ENCODE measurements at places on chromosomes 11 and 22. TPM values are rescaled to one million over a fixed set of nuclear protein-coding genes. Genes with fewer than 3 reads are reported as not detected.

OR5B17 gene
- not detected for total RNA-seq

MS4A12 gene
- total RNA-seq, result not detected

OR5AK2 gene
- total RNA-seq, result not detected

SEC14L6 gene
- total RNA-seq, result not detected

UNC93B1 gene
- 26.8 TPM for total RNA-seq

RELT gene
- 12.1 TPM for total RNA-seq

OR52I1 gene
- total RNA-seq, result not detected

SNX32 gene
- 0.42 TPM for total RNA-seq

- DNase-seq, result no peak
Measured at GRCh38 chr11:129277198-129277843, 85.2 kb upstream of the ARHGAP32 start.

DNA sequence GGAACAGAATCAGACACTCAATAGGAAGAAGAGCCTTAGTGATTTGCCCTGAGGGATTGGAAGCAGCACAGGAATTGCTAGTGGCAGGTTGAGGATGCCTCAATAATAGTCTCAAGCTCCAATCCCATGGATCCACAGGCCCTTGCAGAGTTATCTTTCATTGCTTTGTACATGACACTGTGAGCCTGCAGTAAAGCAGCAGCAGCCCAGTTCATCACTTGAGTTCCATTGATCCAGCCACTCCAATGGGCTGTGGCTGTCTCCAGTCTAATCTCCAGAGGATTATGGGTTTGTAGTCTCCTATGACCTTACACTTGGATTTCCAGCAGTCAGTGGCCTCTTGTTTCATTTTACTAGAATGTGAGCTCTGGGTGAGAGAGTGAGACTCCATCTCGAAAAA lies 45.4 kb downstream of the AAMDC start:
- DNase-seq, result no peak

DNA sequence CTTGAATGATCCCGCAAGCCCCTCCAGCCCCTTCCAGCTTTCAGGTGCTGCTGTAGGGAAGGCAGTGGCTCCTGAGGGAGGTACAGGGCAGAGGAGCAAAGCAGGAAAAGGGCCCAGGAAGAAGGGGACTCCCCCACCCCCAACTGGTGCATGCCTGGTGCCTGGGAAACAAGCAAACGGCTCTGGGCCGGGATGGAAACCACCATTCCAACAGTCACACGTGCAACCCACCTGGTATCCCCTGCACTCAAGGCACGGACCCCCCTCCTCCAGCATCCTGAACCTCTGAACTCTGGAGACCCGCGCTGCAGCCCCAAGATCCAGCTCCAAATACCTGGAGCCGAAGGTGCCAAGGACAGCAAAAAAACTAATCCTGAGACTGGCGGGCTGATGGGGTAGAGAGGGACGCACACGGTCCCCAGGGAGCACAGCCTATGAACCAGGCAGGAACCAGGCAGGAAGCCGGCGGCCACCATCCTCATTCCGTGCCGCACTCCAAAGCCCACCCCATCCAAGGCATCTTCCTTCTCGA lies 537 bp downstream of the SCN4B start:
- no peak for DNase-seq

- no peak for DNase-seq
Measured at GRCh38 chr22:38088629-38089473, 4.9 kb upstream of the SLC16A8 start.

DNA sequence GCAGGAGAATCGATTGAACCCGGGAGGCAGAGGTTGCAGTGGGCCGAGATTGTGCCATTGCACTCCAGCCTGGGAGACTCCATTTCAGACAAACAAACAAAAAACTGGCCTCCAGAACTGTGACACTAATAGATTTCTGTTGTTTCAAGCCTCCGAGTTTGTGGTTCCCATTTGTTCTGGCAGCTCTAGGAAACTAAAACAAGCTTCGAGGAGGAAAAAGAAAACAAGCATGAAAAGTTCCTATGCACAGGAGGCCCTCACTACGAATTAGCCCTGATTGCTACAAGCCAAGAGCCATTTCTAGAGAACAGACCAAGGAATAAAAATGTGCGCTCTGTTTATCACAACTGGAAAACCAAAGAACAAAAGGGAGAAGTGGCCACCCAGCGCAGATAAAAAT lies 47.8 kb upstream of the SHANK2 start:
- DNase-seq, result no peak

DNA sequence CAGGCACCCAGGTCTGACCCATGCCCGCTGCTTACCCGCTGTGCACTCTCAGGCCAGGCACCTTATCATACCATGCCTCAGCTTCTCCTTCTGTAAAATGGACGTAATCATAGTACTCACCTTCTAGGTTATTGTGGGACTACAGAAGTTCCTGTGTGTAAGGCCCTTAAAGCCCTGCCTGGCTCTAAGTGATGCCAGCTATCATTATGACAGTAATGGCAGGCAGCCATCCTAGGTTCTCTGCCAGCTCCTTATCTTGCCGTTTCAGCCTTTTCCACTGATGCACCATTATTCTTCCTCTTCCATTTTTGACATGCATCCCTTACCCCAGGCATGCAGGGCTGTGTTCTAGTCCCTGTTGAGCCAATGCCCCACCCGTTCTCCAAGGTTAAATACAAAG lies 57.9 kb downstream of the DBX1 start:
- DNase-seq, result no peak

DNA sequence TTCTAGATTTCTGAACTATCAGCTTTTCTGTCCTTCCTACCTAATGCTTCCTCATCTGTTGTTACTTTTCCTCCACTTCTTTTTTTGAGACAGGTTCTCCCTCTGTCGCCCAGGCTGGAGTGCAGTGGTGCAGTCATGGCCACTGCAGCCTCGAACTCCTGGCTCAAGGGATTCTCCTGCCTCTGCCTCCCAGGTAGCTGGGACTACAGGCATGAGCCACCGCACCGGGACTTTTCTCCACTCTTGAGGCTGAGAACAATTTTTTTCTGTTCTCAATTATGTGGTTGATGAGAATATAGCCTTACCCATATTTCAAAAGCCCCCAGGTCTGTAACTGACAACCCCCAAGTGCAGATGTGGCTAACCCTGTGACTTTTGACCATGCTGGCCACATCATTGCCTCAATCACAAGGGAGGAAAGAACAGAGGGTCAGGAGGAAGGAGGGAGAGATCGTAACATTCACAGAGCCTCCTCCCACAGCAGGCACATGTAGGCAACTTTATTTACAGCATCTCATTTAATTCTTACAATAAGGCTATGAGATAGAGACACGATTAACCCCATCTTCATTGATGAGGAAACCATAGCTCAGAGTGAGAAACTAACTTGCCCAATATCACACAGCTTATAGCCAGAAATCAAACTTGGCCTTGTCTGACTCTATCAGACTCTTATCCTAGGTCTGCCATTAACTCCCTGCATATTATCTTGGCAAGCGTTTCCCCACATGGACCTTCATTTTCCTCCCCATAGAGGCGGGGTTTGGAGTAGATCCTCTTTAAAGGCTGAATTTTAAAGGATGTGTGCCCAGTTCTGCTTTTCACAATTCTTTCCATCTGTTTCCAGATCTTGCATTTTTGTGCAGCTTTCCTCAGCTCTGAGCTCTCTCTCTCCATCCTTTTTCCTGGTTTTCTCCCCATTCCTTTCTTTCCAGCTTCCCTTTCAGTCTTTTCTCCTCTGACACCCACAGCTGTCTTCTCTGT lies 9.6 kb downstream of the POU2F3 start:
- DNase-seq, result no peak

DNA sequence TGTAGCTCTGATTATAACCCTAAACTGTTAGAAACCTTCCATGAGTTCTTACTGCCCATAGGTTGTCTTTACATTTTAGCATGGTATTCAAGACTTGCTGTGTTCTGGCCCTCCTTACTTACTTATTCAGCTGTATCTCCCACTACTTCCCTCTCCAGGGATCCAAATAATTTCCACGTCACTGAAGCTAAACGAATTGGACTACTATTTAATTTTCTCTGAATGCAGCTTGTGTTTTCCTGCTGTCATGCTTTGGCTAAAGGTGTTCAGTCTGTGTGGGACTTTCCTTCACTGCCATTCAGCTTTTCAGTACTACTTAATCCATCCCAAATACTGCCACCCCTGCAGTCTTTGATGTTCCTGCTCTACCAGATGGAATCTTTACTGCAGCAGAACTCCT lies 88.3 kb downstream of the UVRAG start:
- no peak for DNase-seq

DNA sequence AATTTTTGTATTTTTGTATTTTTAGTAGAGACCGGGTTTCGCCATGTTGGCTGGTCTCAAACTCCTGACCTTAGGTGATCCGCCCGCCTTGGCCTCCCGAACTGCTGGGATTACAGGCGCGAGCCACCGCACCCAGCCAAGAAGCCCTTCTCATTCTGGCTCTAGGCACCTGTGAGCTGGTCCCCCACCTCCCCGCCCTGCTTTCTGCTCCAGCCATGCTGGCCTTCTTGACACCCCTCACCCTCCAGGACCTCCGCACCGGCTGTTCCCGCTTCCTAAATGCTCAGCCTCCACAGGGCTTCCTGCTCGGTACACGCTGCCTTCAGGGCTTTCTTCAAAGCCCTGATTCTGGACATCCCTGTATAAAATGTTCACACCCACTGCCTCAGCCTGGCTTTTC lies 5.5 kb upstream of the FXYD2 start:
- no peak for DNase-seq

- DNase-seq, result no peak
Measured at GRCh38 chr11:15291885-15292284, 177.2 kb downstream of the INSC start.

DNA sequence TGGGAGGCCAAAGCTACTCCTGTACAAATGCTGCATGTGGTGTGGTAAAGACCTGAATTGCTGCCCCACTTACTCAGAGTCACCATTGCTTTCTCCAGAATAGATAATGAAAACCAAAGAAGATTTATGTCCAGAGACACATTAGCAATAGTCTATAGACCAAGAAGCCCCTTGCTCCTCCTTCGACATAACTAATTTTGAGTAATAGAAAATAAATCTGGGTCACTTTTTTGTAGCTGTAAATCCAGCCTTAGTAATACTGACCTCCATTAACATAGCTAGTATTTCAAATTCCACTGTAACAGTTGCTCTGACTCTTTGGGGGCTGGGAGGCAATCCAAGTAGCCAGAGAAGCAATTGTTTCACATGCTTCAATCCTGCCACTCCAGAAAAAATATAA lies 145.9 kb downstream of the MAML2 start:
- no peak for DNase-seq

- DNase-seq, result no peak
Measured at GRCh38 chr22:28247136-28247535, 328.1 kb upstream of the PITPNB start.

- peak; percentile 77 for DNase-seq
Measured at GRCh38 chr22:28955817-28956216, 72.4 kb downstream of the ZNRF3 start.

DNA sequence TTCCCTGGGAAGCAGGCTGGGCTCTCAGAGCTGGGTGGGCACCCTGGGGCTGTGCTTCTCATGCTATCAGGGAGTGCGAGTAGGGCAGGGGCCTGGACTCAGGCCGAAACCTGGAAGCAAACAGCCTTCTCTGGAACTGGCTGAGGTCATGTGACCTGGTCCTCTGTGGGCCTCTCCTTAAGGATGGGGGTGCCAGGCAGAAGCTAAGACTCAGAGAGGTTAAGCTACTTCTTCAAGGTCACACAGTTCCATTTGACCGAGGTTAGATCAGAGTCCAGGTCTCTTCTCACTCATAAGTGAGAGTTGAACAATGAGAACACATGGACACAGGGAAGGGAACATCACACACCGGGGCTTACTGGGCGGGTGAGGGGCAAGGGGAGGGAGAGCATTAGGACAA lies 7.4 kb downstream of the FADS3 start:
- DNase-seq, result no peak

DNA sequence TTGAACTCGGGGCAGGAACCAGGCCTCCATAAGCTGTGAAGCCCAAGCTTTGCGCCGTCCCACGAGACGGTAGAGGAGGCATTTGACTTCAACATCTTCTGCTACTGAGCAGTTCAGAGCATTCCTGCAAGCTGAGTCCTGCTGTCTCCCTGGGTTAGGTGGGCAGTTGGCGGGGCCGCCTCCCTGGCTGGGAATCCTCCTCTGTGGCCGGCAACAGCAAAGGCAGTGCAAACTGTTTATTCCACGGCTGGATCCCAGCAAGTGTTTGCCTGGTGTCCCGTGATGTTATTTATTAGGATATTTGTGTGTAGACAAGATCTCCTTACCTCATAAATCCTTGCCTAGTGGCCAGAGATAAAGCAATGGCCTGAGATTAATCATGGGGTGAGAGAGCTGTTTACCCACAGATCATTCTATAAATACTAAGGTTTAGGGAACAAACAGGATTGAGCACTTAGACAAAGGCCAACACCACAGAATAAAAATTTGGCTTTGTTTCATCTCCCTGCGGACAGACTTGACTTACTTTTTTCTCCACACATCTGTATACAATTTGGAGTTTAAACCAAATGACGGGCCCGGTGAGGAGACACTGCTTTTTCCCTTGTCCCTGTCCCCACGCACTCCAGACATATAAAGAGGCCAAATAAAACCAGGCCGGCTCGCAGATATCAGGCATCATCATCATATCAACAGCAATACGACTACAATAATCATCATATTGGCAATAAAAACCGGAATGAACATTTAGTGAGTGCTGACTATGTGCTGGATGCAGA lies 63.4 kb downstream of the NAT10 start:
- DNase-seq, result no peak

DNA sequence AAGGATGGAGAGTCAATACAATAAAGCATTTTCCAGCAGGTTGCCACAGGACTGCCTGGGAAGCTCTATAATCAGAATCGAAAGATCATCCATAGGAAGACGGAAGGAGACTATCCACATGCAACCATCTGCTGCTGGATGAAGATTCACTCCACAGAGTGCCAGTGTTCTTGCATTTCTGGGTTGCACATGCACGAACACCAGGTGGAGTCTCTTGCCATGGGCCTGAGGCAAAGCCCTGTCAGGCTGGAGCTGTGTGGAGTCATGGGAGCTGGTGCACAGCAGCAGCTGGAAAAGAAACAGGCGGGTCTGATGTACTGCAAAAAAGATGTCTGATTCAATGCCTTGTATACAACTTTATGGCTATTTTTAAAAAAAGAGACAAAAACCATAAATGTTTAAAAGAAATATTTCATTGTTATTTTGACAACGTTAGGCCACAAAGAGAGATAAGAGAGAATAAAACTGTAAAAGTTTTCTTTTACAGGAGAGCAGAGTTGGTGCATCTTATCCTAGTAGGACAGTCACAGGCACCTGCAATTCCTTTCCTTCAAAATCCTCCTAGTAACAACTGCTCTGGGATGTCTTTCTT lies 12.9 kb upstream of the FAT3 start:
- DNase-seq, result no peak

DNA sequence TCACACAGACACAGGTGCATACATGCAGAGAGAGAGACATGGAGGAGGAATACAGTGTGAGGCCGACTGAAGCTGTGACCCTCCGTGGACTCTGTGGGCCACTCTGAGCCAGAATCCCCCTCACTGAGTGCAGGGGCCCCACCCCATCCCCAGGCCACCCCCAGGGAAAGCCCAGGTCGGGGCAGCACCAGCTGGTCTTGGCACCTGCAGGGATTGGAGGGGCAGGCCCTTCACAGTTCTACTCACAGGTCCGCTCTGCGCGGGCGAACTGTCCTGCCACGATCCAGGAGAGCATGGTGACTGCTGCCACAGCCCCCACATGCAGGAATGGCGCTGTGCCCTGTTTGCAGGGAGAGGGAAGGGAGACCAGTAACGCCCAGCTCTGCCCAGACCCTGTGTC lies 16.3 kb upstream of the KLHL35 start:
- DNase-seq, result no peak

- DNase-seq, result no peak
Measured at GRCh38 chr11:85137597-85137996, 489.5 kb downstream of the DLG2 start.

- DNase-seq, result no peak
Measured at GRCh38 chr11:6864438-6864837, 1.6 kb downstream of the OR10A2 start.

- no peak for DNase-seq
Measured at GRCh38 chr11:64353715-64354506, 5.1 kb upstream of the RPS6KA4 start.

Measured in CD4-positive, alpha-beta memory T cell (primary cell).